ENCODE measurements at places on chromosomes 5 and 9. TPM values are rescaled to one million over a fixed set of nuclear protein-coding genes. Genes with fewer than 3 reads are reported as not detected.
A peak's percentile ranks its signal among the peaks of the same experiment; 100 is the strongest.

DNA sequence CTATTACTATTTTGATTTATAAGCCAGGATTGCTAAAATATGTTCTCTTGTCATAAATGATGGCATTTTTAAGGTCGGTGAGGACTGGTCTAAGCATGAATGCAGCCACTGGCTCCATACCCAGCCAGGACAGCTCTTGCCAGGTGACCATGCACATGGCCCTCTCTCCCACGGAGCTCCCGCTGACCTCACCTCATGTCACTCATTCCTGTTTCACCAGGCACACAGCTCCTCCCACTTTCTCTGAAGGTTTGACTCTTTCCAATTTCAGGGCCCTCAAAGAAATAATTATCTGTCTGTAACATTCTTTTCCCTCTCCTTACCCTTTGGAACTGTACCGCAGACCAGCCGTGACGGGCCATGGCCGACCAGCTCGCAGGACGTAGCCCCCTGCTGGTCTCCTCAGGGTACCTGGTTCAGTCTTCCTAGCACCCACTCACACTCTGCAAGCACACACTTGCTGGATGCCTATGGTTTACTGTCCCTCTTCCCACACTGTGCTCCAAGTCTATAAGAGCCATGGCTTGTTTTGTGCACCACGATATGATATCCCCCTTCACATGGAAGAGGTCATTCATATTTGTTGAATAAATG, 72.5 kb downstream of the LIFR start:
- no peak for DNase-seq

DNA sequence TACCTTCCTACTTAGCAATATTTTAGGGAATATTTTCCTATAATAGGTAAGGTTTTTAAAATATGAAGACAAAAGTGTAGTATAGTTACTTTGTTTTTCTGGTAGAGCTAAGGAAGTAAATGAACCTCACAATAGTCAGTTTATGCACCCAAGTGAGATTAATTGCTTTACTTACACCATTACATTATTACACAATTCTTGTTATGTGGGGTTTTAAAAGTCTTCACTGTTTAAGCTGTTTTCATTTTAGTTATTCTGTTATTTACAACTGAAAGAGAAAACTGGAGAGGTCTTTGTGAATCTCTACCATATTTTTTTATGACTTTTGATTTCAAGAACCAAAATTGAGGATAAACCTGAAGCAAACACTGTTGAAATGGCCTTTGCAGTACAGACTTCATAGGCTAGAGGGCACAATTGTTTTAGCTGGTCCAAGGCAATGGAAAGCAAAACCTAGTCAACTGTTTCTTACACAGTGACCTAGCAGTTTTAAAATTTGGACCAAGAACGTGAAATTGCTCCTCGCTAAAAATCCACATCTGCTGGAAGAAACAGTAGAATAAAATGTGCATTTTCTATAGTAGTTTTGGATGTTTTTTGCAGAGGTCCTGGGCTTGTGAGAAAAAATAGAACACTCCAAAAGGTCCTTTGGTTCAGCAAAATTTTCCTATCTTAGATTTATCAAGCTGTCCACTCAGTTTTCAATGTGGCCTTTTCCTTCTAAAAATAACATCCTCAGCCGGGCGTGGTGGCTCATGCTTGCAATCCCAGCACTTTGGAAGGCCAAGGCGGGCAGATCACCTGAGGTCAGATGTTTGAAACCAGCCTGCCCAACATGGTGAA, 66.4 kb upstream of the FER start:
- peak; percentile 84 for DNase-seq

DNA sequence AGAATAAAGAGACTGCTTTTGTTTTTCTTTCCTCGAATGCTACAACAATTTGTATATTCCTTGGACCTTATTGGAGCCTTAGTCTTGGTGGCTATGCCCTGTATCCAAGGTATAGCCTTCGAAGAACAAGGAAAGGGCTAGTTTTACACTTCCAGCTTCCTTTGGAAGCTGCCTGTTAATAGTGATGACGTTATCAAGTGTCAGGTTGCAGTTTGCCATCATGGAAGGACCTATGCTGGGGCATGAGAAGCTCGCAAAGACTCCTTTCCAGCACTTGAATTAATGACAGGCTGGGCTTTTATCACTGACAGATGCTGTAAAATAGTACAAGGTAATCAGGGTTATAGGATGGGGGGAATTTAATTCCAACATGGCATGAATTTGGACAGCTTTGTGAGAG, 157.9 kb downstream of the KDM4C start:
- DNase-seq, result peak; percentile 56

DNA sequence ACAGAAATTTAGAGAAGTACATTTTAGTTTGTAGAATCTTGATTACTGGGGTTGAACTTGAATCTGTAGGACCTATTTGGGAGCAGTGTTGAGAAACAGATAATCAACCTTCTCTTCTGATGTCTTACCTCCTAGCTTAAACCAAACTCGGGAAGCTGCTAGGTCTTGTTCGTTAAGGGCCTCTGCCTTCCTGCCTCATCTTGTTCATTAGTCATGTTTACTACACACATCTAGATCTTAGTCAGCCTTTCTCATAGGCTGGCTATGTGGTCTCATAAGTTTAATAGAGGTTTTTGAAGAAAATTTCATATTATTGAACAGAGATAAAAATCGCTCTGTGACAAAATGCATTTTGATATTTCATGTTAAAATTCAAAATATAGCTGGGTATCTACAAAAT, 331.0 kb upstream of the EDIL3 start:
- DNase-seq, result no peak

- no peak for DNase-seq
Observed at GRCh38 chr9:14547245-14548060, 145.8 kb downstream of the ZDHHC21 start.

- DNase-seq, result peak; percentile 18
Observed at GRCh38 chr5:10424124-10424731, 17.5 kb upstream of the ROPN1L start.

GRCh38 chr9:116695438-116695837, 8.3 kb downstream of the TRIM32 start:
- DNase-seq, result no peak

The UGT3A1 gene
- 6.1 TPM for total RNA-seq

Measured in kidney (tissue), 22 donors.